ENCODE measurements at places on chromosomes 5 and 9.

DNA sequence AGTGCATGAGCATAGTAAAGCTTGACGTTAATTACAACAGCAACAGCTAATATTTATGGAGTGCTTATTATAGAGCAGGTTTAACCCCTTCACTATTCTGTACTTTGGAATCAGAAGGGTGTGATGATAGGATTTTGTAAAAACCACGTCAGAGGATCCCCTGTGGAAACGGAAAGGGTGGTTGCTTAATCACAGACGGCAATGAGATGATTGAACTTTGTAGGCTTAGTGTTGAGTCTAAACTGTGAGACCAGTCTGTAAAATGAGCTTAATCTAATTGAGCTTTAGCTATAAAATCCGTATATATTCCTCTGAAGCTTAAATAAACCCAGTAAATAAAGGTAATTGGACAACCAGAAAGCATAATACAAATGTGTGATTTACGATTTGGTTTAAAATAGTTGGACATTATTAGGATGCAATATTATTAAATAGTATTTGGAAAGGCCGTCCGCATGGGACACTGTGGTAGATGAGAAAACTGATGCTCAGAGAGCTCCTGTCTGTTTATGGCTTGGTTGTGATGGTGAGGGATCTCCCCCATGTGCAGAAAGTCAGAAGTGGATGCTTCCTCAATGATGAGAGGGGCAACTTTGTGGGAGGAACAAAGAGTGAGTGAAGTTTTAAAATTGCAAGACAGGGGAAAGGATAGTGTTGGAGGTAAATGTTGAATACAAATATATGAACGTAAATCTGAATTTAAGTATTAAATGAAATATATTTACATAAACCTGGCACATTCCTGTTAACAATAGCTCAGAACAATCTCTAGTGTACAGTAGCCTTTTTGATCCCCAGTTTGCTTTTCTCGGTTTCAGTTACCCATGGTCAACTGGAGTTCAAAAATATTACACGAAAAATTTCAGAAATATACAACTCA, 23.4 kb upstream of the SCGB3A2 start:
- DNase-seq = no peak

GRCh38 chr5:26121338-26121737, 917.0 kb downstream of the CDH9 start:
- DNase-seq = no peak

GRCh38 chr9:75672478-75672877, 218.0 kb upstream of the PCSK5 start:
- DNase-seq = no peak

- DNase-seq = peak; percentile 19
Measured at GRCh38 chr9:83964973-83965349, 15.1 kb downstream of the HNRNPK start.

DNA sequence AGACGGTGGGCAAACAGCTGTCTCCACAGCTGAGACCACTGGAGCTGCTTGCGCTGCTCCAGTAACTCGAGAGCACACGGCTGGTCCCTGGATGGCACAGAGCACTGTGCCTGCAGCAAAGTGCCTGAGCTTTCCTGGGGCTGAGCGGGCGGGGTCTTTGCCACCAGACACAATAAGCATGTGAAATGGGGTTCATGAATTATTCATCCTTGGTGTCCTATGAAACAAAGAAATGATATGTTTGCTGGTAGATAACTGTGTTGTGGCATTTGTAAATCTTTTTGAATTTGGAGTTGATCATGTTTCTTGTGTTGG, 151.7 kb upstream of the MPDZ start:
- no peak for DNase-seq

DNA sequence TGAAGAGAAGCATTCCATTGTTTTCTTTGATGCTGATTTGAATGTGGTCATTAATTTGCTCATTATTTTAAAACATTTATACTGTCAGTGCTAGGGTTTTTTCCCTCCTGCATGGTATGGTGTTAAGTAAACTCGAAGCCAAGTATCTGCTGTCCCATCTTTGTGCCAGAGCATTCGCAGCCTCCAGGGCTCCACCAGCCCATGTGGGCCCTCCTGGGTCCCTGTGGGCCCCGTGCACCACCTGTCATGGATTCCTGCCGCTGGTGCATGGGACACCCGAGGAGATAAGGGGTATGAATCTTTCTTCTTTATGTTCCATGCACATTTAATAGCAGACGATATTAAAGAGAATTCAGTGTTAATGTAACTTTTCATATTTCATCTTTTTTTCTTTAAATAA, 95.1 kb downstream of the TRIO start:
- DNase-seq = no peak

GRCh38 chr5:123486951-123487655, 24.9 kb upstream of the CSNK1G3 start:
- DNase-seq = no peak

DNA sequence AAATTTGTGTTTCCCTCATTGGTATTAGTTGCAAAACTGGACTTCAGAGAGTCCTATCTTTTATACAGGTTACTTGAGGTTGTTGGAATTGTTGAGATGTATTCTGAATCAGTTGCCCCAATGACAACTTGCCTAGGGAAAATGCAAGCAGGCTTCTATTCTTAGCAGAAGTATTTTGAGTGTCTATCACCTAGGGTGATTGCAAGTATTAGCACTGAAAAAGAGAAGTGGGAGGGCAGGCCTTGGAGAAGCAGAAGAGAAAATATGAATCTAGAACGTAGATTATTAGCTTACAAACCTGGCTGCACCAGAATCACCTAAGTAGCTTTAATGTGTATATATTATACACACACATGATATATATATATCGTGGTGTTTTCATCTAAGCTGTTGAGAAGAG, 43.2 kb downstream of the ADAMTS12 start:
- DNase-seq = no peak

- no peak for DNase-seq
Measured at GRCh38 chr5:66959653-66960052, 236.9 kb downstream of the CD180 start.

GRCh38 chr9:98569491-98569890, 139.2 kb downstream of the GABBR2 start:
- no peak for DNase-seq

GRCh38 chr9:83153030-83153429, 90.1 kb upstream of the RASEF start:
- DNase-seq = no peak

GRCh38 chr9:109779711-109780452, at the start of gene PALM2AKAP2:
Gene PALM2AKAP2, plus strand, starts transcription at chr9:109780198. Its CDS starts 291 bp downstream, at chr9:109780489.
- no peak for DNase-seq

DNA sequence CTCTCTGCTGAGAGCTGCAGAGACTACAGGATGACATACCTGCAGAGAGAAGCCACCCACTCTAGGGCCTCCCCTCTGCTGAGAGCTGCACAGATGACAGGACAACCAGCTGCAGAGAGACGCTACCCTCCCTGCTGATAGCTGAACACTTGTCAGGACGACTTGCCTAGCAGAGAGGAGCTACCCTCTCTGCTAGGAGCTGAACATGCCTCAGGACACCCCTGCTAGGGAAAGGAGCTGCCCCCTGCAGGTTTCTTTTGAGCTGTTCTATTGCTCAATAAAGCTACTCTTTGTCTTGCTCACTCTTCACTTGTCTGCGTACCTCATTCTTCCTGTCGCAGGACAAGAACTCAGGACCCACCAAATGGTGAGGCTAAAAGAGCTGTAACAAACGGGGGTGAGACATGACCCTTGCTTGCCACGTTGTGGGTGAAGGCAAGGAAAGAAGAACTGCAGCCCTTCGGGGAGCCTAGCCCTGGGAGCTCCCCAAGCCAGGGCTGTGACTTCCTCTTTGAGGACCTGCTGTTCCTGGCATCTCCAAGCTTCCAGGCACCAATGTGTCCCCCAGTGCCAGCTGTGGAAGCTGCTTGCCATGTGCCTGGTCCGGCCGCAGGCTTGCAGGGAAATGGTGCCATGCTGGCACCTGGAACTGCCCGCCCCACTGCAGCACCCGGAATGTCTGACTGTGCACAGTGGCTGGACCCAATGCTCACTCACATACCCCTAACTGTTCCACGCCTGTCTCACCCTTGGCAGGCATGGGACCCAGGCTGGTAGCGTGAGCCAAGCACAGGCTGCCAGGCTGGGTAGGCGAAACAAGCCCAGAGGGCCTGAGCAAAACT, 5.1 kb upstream of the TESK1 start:
- peak; percentile 22 for DNase-seq

DNA sequence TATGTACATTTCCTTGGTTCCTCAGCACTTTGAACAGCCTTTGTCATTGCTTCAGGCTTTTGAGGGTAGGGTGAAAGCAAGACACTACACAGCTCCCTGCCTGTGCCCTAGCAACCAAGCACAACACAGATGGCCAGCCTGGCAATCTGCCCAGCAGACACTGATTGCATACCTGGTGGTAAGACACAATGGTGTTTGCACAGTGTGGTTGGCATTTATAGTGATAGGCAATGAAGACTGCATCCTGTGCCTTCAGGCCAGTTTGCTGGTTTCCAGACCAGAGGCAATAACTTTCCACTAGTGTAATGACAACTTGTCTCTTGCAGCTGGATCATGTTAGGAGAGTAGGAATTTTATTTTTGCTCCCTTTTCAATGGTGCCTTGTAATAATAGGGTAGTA, 144.5 kb upstream of the TNC start:
- DNase-seq = no peak

- peak; percentile 76 for DNase-seq
Measured at GRCh38 chr9:100322954-100323536, 29.7 kb downstream of the TEX10 start.

- no peak for DNase-seq
Measured at GRCh38 chr9:36018129-36018528, 18.6 kb upstream of the RECK start.

GRCh38 chr5:173707392-173707791, 90.9 kb upstream of the BOD1 start:
- no peak for DNase-seq

GRCh38 chr5:131079232-131079631, 85.8 kb downstream of the HINT1 start:
- no peak for DNase-seq

DNA sequence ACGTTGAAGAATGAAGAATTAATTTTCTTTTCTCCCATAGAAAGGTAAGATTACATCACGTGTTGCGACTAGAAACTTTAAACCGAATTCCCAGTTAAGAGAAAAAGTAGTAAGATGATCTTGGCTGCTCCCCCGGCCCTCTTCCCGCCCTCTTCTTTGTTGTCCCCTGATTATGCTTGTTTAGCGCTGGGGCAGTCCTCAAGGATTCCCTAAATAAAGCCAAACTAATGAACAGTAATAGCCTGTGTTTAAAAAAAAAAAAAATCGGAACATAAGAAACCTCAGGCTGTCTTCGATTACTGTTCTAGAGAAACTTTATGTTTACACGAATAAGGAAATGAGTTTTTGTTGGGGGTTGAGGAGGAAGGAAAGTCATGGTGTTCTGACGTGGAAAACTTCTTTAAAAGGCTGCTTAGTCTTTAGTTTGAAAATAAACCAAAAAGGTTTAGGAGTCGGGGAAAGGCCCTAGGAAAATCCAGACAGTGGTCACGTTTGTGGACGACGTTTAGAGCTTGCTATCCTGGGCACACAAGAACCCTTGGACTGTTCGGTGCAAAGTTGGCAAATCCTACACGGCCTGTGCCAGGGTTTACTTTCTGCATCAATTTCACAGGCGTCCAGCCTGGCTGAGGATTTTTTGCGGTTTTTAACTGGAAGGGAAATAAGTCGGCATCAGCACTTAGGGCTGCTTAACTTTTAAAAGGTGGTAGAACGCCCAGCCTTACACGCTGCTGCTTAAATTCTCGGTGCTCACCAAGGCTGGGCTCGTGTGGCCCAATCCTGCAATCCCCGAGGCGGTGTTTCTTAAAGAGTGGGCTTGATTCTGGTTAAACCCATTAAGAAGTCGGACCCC, 1.1 kb upstream of the MAT2B start:
- peak; percentile 69 for DNase-seq

- DNase-seq = no peak
Measured at GRCh38 chr5:88671505-88672499, 211.2 kb downstream of the MEF2C start.

DNA sequence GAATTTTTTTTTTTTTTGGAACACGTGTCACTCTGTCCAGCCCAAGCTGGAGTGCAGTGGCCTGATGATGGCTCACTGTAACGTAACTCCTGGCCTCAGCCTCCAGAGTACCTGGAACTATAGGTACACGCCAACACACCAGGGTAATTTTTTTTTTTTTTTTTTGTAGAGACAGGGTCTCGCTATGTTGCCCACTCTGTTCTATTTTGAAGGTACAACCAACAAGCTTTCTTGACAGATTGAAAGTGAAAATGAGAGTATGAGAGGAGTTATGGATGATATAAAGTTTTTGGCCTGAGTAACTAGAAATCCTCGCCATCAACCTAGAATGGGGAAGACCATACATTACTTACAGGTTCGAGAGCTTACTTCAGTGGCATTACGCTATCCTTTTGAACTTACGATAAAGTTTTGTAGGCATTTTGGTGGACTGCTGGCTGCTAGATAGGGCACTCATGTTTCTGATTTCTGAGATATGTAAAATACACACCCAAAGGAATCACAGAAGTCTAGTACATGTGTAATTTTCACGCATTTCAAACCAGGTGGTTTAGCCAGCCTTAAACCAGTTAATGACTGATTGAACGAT, 806 bp upstream of the CDC42SE2 start:
- DNase-seq = peak; percentile 58

DNA sequence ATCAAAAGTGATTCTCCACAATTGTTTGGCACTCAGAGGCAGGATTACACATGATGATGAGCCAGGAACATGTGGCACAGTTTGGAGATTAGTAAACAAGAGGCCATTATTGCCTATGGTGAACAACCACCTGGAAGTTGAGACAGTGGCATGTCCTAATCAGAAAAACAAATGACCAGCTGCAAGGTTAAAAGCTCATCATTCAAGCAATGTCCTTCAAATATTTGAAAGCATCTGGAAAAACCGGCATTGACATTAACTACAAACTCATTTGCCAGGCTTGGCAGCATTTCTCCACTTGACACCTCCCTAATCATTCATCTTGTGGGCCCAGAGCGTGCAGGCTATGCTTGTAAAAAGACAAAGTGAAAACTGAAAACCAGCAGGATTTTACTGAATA, 80.6 kb upstream of the MEGF10 start:
- DNase-seq = no peak

- DNase-seq = no peak
Measured at GRCh38 chr5:128378632-128379031, 159.4 kb downstream of the FBN2 start.

DNA sequence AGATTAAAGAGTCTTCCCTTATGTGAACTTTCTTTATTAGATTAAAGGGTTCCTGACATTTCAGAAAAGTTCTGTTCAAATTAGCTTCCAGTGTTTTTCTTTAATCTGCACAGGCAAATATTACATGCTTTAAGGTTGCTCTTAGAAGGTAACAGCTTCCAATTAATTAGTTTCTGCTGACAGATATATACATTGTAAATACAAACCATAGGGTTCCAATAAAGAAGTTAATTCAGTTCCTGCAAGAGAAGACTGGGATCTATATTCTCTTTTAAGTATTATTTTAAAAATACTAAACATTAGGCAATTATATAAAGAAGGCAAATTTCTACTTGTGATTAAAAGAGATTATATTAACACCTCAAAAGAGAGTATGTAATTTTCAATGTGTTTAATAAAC, 795.7 kb downstream of the MAT2B start:
- no peak for DNase-seq

Data from hematopoietic multipotent progenitor cell treated with erythropoietin and hydrocortisone succinate and interleukin-3 and kit ligand, for 8 days (in vitro differentiated cells).